ENCODE measurements at places on chromosomes 16 and 17. TPM values are rescaled to one million over a fixed set of nuclear protein-coding genes. Genes with fewer than 3 reads are reported as not detected.

The TBC1D26 gene
- total RNA-seq, result not detected

The C16orf54 gene
- 10.9 TPM for total RNA-seq

The NAGLU gene
- total RNA-seq, result 25.8 TPM

The PRSS27 gene
- total RNA-seq, result 0.97 TPM

The CDRT15 gene
- total RNA-seq, result not detected

The TBX2 gene
- 0.11 TPM for total RNA-seq

The RNF222 gene
- not detected for total RNA-seq

The SLFN13 gene
- total RNA-seq, result 64.4 TPM

The CEP295NL gene
- not detected for total RNA-seq

The WNT9B gene
- total RNA-seq, result not detected

The DPEP2 gene
- 2.7 TPM for total RNA-seq

The PLLP gene
- 0.77 TPM for total RNA-seq

The BCL6B gene
- total RNA-seq, result 0.56 TPM

The ZNF200 gene
- total RNA-seq, result 8.7 TPM

The MVD gene
- total RNA-seq, result 132 TPM

The CCDC40 gene
- not detected for total RNA-seq

The ZFHX3 gene
- 8.6 TPM for total RNA-seq

The SF3B3 gene
- 453 TPM for total RNA-seq

Measured in GM12878 (cell line).